ENCODE measurements at places on chromosomes 7 and 10. TPM values are rescaled to one million over a fixed set of nuclear protein-coding genes. Genes with fewer than 3 reads are reported as not detected.

DNA sequence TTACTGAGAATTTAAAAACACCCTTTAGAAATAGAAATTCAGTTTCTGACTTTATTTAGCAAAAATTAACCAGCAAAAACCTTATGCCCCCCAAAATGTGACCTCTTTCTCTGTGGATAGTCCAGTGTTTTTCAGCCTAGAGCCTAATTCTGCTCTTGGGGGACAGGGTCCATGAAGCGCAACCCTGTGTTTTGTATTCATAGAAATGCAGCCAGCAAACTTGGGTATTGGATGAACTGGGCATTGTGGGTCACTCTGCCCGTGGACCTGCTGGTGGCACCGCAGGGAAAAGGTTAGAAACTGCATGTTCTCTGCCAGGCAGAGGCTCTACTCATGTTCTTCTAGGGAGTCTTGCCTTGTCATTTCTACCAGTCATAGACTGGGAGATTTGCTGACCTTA is 787.4 kb upstream of the C7orf33 start:
- DNase-seq: no peak

RELN gene
- total RNA-seq: 0.02 TPM

DNA sequence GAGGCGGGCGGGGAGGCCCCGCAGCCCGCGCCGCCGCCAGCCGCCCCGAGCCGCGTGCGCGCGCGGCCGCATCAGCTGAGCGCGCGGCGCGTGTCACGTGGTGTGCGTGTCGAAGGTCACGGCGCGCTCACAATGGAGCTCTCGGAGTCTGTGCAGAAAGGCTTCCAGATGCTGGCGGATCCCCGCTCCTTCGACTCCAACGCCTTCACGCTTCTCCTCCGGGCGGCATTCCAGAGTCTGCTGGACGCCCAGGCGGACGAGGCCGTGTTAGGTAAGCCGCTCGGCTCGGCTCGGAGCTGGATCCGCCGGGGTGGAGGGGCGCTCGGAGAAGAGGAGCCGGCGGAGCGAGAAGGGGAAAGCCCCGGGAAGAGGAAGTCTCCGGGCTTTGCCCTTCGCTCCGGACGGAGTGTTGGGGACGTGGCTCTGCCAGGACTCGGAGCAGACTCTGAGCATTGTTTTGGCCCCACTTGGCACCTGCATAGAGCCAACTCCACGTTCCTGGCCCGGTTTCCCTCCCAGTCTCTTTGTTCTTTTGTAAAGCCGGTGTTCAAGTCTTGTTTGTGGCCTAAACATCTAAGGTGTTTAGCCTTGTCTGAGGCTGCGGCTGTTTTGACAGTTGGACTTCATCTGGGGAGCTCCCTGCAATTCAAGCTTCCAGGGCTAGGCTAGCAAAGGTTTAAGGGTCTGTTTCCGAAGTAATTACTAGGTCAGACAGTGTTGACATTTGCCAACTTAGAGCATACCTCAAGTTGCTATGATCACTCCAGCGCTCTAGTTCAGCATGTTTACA is at the start of gene COMMD3:
COMMD3 (plus strand) TSS at position 103 of the 790 bp plus-strand sequence; CDS start at position 133, 30 bp downstream.
- no peak for DNase-seq

NKX2-3 gene
- total RNA-seq: not detected

- no peak for DNase-seq
These were observed 13.3 kb upstream of the GIMAP6 start for GRCh38 chr7:150645259-150646020.

DNA sequence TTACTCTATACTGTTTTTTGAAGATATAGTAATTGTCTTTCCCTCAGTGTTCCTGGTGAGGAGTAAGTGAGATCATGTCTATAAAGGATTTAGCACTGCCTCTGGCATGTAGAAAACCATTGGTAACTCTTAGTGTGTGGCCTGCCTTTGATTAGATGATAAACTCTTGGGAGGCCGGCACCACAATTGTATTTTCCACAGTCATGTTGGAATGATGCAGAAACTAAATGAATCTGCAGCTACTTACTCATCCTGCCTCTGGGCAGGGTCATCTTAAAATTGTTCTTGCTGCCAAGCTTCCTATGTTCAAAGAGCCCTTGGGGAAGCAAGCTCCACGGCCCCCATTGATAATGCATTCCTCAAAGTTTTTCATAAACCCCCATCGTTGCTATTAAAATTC is 204.6 kb downstream of the ANKRD7 start:
- no peak for DNase-seq

- DNase-seq: no peak
These were observed 643.6 kb downstream of the SORCS3 start for GRCh38 chr10:105284476-105285215.

- DNase-seq: no peak
These were observed 117.9 kb downstream of the NPY start for GRCh38 chr7:24401628-24402593.

DNA sequence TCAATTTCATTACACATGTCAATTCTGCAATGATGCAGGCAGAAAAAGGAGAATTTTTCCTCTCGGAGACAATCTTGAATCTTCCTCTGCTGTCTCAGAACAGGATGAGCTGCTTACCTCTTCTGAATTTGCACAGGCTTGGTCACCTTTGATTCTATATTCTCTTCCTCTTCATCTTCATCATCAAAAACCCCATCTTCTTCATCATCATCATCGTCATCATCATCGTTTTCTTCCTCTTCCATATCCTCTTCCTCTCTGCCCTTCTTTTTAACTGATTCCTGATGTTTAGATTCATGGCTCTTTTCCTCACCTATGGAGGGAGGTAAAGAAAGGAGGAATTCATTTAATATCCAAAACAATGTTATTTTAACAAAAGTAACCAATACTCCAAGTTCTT is 8.0 kb downstream of the RBM28 start:
- DNase-seq: no peak

MNX1 gene
- total RNA-seq: 0.39 TPM

- no peak for DNase-seq
These were observed 67.2 kb upstream of the ZPBP start for GRCh38 chr7:50160206-50160605.

DNA sequence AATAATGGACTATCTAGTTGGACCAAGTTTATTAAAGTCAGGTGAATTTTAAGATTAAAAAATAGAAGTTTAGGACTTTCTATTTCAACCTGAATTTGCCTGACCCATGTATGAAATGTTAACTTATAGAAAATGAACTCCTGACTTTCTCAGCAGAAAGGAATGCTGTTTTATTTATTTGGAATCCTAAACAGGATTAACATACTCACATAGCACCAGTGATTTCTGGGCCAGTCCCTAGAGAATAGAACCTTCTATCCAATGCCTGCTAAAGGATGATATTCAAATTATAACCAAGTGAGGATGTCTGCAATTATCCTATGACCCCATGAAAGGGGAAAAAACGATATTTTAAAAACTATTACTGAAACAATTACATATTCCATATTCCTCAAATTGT is 148.8 kb downstream of the CHRM2 start:
- no peak for DNase-seq

DNA sequence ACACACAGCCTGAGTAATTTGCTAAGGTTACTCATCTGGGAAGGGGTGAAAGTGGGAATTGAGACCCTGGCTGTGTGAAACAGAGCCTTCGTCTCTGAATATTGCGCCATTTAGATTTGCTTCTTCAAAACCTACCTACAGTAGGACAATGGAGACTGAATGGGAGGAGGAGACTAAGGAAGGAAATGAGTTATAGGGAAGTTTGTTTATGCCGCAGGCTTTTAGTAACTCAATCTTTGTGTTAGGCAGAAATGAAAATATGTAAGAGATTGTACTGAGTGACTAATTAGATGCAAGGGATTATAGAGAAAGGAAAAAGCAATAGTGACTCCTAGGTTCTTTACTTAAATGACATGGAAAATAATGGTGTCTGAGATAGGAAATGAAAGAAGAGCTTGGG is 80.2 kb downstream of the KCND2 start:
- DNase-seq: no peak

GRCh38 chr7:28078036-28078901 is 102.3 kb downstream of the JAZF1 start:
- DNase-seq: no peak

GRCh38 chr7:157664871-157665633 is 328.2 kb downstream of the DNAJB6 start:
- DNase-seq: no peak

BHLHA15 gene
- total RNA-seq: 2.7 TPM

TRPV6 gene
- 0.48 TPM for total RNA-seq

GRCh38 chr7:135827391-135827790 is 78.8 kb upstream of the FAM180A start:
- DNase-seq: no peak

MLXIPL gene
- total RNA-seq: 9.4 TPM

DNA sequence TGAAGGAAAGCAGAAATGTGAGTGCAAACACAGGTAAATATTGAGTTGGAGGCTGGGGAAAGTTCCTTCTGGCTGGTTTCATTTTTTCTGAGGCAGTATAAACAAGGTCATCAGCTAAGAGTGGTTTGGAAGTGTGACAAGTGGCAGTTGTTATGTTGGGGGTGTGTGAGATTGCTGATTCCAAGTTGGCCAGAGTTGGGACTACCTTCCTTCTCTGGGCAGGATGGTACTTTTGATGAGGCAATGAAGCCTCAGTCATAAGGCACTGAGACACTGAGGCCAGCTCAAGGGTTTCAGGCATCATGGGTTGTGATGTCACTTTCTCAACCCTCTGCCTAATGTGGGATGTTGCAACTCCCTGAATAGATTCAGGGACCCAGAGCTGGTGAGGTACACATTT is 8.2 kb upstream of the PTTG1IP2 start:
- no peak for DNase-seq

DNA sequence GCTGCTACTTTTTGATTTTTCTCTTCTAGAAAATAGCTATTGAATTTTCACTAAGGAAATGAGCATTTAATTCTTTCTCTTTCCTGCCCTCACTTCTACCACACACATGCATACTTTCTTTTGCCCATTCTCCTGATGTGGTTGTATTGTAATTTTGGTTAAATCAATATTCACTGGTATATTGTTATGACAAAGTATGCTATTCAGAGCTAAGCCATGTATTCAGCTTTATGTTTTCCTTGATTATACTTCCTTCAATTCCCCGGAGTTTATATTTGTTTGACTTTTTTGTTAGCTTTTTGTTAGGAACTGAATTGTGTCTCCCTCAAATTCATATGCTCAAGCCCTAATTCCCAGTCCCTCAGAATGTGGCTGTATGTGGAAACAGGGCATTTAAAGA is 24.0 kb downstream of the LRRC72 start:
- no peak for DNase-seq

DNA sequence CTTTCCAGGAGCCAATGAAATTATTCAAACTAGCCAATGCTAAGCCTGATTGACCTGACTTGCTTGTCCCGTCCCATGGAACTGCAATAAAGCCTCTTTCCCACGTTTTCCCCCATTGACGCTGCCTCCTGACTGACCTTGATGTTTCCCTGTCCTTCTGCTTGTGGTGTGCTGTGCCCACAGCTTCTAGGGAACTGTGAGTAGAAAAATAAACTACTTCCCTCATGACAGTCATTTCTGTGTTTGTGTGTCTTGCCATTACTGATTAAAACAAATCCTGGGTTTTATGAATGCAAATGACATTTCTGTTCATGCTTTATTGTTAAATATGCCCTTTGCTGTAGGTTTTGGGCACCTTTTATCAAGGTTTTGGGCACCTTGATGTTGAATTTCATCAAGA is 91.3 kb upstream of the ABI1 start:
- no peak for DNase-seq

- no peak for DNase-seq
These were observed 2.6 kb upstream of the ZPBP start for GRCh38 chr7:50095634-50096033.

- DNase-seq: no peak
These were observed 131.3 kb upstream of the NRP1 start for GRCh38 chr10:33465747-33466146.

CPA1 gene
- total RNA-seq: not detected

CYP2C9 gene
- total RNA-seq: not detected

DNA sequence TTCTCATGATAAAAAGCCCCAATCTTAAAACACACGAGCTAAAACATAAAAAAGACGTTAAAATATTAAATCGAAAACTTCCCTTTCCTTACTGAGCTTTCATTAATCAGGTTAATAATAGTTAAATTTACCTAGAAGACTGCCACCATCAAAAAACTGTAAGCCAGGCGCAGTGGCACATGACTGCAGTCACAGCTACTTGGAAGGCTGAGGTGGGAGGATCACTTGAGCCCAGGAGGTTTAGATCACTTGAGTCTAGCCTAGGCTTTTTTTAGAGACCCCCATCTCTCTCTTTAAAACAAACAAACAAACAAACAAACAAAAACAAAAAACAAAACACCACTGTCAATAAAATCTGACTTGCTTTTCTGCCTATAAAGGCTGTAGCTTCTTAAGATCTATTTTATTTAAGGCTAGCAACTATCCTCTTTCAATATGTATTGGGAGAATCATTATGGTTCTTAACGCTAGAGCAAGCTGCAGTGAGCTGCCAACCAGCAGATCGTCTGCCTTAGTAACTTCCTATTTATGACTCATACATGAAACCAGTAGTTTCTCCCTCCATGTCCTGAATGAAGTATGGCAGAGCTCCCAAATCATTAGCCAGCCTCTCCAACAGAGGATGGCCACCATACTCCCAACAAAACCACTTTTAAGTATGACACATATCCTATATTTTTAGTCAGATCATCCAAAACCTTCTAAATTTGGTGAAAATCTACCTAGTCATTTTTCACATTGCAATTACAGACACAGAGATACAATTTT is 163.7 kb downstream of the SRPK2 start:
- no peak for DNase-seq

DNA sequence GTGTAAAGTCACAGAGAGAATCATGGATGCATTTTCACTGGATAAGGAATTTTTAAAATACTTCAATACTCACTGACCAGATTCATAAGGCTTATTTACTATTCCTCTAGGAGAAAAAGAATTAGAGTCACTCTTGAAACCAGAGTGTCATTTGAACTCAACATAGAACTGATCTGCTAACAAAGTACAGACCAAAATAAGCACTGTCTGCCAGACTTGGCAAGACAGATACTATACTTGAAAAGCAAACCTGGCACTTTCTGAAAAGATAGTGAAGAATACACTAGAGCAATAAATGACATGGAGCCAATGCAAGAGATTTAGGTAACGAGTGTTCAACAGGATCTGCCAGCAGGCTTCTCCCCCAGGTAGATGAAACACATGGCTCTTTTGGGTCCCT is 215.3 kb downstream of the CHCHD3 start:
- no peak for DNase-seq

CRTAC1 gene
- total RNA-seq: 0.91 TPM

- DNase-seq: no peak
These were observed 77.5 kb downstream of the NKX6-2 start for GRCh38 chr10:132708441-132708840.

DNA sequence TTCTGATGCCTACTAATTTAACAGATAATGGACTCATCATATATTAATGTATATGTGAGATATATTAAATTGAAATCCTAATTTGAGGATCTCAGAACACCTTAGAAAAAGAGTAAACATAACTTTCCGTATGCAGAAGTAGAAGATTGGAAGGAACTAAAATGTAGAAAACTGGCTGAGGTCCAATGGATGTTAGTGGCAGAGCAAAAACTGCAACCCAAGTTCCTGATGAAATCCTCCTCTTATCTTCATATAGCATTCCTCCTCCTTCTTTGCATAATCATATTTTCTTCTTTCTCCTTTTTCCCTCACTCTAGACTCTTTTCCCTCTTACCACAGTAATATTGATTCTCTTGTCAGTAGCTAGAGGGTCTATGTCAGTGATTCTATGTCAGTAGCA is 6.0 kb downstream of the INA start:
- no peak for DNase-seq

GRID2IP gene
- total RNA-seq: 1.0 TPM

GRCh38 chr10:93742633-93743349 is 14.9 kb upstream of the LGI1 start:
- DNase-seq: no peak
